Stimulated activated CD8-positive, alpha-beta memory T cell treated with anti-CD3 and anti-CD28 coated beads, Interleukin-7, amount 100 ng/mL, for 24 hours (primary cell): ENCODE measurements at places on chromosomes 4 and X.

DNA sequence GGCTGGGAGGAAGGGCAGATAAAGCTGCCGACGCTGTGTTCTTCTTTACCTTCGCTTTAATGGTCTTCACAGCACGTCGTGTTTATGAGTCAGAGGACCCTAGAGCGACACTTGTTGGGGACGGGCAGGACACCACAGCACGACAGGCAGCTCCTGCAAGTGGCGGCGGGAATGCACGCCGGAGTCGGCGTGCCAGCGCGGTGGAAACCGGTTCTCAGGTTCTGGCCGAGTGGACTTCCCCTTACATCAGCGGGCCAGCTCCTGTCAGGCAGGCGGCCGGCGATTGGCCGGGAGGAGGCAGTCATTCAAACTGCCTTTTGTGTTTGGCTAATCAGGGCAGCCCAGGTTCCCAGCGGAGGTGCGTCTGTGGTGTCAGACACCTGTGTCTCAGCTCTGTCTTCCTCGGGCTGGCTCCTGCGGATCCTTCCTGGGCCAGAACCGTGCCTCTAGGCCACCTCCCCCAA, 150.9 kb downstream of the SHROOM3 start:
- no peak for DNase-seq

DNA sequence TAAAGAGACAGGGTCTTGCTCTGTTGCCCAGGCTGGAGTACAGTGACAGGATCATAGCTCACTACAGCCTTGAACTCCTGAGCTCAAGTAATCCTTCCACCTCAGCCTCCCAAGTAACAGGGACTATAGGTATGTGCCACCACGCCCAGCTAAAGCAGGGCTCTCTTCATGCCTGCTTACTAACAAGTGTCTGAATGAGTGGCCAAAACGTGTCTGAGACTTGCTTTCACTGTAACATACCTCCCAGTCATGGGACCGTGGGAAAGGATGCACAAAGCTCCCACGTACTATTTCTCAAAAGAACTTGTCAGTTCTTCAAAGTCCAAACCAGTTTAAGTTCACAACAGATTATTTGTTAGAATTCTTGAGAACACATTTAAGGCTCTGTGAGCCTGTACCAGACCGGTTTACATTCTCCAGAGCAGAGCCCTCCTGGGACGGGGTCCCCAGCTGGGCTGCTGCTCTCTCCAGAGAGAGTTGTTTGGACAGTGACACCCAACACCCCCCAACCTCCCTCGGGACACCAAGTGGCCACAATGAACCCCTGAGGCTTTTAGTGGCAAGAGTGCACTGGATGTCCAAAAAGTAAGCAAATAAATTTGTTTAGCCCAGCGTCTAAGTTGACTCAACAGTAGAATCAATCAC, 24.1 kb downstream of the SH3KBP1 start:
- DNase-seq = no peak

DNA sequence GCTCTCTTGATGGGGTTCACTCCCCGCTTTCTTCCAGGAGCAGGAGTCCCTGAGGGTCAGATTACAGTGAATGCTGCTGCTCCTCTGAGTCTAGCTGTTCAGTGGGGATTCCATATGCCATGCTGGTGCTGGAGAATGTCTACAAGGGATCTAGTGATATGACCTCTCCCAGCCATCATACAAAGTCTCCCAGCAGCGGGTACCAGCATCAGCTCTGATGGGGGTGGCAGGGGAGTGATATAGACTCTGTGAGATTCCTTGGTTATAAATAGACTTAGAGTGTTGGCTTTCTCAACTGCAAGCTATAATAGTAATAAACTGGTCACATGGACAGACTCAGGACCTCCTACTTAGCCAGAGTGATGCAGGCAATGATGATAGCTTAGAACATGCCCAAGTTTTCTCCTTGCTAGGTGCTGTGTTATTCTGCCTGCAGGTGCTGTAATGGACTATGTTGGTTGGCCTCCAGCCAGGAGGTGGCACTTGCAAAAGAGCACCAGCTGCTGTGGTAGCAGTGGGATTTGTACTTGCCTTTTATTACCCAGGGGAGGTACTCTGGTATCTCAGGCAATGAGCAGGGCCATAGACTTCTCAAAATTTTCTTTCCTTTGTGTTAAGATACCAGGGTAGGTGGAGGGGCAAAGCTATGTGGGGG, 202.9 kb downstream of the CHIC1 start:
- no peak for DNase-seq

DNA sequence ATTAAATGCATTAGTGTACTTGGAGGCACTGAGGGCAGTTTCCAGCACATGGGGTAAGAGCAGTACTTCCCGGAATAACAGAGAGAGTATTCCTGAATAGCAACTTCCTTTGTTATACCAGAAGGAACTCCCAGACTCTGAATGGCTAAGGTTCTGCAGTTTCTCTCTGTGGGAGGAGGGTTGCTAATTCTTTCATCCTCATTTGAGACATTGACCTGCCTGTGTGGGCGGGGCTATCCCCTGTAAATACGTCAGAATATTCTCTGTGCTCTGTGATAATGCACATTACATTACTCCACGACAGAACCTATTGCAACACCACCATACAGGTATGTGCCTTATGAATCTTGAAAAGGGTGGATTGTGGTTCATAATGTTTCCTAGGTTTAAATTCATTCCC, 52.7 kb downstream of the SPINK2 start:
- no peak for DNase-seq

DNA sequence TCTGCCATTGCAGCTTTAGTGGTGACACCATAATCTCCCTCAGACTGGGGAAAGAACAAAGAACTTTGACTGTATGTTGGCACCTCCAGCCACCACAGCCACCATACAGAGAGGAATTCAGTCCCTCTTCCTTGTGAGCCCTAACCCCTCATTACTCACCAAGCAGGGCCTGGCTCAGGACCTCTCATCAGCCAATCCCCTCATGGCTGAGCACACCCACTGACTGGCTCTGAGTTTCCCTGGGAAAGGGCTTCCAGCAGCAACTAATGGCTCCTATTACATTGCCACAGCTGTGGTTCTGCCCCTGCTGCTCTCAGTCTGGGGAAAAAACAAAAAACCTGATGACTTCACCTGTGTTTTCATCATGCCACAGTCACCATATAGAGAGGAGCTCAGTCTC, 1482.6 kb downstream of the FAM133A start:
- no peak for DNase-seq

DNA sequence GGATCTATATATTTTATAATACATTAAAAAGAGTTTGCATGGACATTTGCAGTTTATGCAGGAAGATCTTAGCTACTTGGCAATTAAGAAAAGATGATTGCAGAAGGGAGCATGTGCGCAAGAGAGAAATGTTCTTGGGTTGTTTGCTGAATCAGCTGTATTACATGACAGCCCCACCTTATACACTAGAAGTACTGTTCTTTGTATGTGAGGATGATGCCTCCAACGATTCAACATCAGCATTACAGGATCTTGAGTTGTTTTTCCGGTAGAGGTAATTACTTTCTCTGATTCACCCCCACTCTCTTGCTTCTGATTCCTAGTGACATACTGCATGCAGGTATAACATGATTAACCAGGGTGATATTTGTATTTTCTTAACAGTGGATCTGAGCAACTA, 140.8 kb downstream of the PCDH7 start:
- DNase-seq = no peak

DNA sequence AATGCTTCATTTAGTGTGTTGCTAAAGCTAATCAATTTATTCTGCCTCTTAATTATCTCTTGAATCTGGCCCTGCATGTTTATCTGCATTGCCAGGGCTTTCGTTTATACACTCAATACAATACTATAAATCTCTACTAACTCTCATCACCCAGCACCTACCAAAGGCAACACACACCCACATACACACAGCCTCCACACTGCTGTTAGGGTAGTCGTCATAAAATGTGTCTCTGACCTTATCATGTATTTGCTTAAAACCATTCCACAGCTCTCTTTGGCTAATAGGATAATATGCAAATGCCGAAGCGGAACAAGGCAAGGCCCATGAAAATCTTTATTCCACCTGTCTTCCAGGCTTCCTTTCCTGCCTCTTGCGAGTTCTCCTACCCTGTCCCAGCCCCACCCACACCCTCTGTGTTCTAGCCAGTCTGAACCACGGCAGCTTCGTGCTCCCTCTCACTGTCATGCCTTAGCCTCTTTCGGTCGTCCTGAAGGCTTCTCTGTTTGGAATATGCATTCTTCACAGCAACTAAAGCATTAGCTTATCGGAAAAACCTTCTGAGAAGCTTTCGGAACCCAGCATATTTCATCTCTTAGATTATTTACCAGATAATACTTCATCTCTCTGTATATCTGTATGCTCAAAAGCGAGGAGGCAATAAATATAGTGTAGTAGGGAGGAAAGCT, 333.5 kb downstream of the TENM3 start:
- no peak for DNase-seq

DNA sequence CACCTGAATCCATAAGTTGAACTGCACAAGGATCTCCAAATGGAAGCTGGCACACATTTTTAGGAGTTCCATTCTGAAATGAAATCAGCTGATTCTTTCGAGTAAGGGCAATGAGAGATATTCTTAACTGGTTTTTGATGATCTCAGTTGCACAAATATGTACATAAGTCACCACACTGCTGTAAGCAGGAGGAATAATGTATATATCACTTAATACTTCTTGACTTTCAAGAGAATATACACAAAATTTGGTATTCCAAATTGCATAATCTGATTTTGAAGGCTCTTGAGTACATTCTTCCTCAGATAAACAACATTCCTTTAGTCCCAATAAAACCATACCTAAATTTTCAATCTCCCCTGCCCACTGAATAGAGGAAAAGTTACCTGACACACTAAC, 8.2 kb downstream of the FANCB start:
- DNase-seq = no peak

- no peak for DNase-seq
These were observed 184.0 kb upstream of the FSTL5 start for GRCh38 chr4:162347842-162348213.
